Stimulated activated CD4-positive, alpha-beta T cell treated with anti-CD3 and anti-CD28 coated beads, Interleukin-1b, Interleukin-23, amount 100 ng/mL, for 1 hour (primary cell): ENCODE measurements at places on chromosomes 1 and 21.

DNA sequence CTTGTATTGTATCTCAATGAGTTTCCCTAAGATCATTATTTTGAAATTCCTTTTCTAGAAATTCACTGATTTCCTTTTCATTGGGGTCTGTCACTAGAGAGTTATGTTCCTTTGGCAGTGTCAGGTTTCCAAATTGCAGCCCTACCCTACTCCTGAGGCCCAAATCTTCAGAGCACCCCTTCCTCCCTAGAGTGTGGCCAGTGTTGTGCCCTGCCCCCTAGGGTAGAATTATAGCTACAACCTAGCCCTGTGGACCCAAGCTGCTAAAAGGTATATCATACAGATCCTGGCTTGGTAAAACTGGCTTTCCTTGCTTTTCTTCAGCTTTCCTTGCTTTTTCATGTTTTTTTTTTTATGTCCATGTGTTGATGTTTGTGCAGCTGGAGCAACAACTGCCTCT lies 60.7 kb downstream of the DIPK1A start:
- no peak for DNase-seq

DNA sequence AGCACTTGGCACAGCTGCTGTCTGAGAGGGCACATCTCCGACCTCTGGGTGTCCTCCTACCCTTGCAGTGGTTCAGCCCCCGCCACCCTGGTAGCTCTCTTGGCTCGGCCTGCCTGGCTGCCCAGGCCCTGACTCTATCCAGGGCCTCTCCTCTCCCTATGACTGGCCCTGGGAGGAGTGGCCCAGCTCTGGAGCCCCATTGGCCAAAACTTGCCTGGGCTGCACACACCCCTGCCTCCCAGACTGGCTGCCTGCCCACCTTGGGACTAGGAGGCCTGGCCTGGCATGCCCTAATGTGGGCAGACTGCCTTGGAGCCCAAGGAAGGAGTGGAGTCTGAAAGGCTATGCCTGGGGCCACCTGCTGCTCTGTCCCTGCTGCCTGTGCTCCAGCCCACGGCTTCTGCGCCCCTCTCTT lies 33.6 kb downstream of the ACOT11 start:
- no peak for DNase-seq

DNA sequence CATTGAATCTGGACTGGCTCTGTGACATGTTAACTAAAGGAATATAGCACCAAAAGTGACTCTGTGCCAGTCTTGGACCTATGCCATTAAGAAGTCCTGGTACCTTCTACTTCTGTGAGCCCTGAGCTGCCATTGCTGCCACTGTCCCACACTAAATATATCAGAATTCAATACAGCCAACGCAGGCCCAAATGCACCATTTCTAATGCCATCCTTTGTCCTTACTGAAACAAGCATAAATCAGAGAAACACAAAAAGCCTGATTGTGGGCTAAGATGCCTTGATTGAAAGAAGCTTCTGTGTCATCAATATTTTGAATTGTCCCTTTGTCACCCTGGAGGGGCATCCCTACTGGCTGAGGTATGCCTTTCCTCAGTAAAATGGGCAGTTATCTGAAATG lies 66.9 kb upstream of the NEK2 start:
- DNase-seq: no peak

- no peak for DNase-seq
Observed at GRCh38 chr21:37145635-37146111, 72.6 kb downstream of the TTC3 start.

DNA sequence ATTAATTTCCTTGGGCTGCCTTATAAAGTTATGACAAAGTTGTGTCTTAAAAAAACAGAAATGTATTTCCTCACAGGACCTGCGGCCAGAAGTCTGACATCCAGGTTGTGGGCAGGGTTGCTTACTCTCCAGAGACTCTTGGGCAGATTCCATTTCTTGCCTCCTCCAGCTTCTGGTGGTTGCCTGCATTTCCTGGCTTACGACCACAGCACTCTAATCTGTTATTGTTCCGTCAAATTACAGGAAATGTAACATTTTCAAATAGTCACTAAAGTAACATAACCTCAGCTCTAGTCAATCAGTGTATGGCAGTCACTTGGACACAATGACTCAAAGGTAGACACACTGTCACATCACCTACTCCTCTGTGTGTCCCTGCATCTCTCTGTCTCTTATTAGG lies 226.8 kb downstream of the DNAH14 start:
- DNase-seq: no peak

GRCh38 chr1:147824798-147825197 lies 64.4 kb upstream of the GJA5 start:
- DNase-seq: no peak

DNA sequence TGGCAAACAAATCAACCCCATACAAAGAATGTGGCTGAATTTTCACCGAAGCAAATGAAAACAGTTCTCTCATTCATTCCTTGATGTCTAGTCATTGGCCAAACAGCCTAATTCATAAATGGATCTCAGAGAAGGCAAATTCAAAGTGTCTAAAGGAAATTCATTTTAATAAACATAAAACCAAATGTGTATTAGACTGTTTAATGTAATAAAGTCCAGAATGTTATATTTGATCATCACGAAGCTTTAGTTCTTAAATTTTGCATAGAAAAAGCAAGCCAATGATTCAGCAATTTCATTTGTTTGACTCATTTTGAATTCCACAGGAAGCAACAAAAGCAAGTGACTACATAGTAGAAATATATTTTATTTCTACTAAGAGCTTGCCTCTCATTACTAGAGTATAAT lies 379.2 kb upstream of the ADAMTS5 start:
- DNase-seq: no peak
